ENCODE measurements at places on chromosomes 16 and 17.

DNA sequence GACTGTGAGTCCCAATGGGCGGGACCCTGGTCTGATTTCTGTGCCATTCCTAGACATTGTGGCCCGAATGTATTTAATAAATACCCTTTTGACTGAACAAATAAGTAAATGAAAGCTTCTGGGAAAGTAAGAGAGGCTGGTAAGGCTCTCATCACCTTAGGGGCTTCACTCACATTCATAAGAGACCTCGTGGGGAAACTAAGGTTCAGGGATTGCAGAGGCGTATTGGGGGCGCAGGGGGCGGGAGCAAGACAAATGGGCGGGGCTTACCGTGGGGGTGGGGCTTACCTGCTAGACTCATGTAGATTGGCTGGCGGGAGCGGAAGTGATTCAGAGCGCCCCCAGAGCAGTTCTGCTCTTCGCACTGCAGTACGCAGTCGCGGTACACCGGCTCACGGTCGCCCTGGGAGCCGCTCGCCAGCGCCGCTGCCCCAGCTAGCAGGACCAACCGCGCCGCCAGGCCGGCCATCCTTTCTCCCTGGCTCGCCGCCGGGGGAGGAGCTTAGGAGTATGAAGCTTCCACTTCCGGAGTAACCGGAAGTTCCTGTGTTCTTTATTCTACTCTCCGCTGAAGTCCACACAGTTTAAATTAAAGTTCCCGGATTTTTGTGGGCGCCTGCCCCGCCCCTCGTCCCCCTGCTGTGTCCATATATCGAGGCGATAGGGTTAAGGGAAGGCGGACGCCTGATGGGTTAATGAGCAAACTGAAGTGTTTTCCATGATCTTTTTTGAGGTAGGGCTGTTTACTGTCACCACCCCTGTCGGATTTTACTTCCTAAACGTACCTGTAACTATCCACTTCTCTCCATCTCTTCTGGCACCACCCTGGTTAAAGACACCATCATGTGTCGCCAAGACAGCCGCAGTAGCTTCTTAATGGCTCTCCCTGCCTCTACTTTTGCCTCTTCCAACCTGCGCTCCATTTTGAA, at the start of gene PGAP3:
Gene PGAP3 (minus strand): TSS at position 512 of the 929 bp plus-strand sequence. CDS start 43 bp downstream, at position 469.
- DNase-seq = peak; percentile 88

- no peak for DNase-seq
Observed at GRCh38 chr16:49884033-49885015, 28.4 kb upstream of the ZNF423 start.

- no peak for DNase-seq
Observed at GRCh38 chr17:55735731-55736405, 13.2 kb upstream of the TMEM100 start.

- DNase-seq = no peak
Observed at GRCh38 chr16:72481419-72481818, 309.5 kb upstream of the PMFBP1 start.

GRCh38 chr16:14658063-14658462, 25.3 kb downstream of the BFAR start:
- peak; percentile 34 for DNase-seq

DNA sequence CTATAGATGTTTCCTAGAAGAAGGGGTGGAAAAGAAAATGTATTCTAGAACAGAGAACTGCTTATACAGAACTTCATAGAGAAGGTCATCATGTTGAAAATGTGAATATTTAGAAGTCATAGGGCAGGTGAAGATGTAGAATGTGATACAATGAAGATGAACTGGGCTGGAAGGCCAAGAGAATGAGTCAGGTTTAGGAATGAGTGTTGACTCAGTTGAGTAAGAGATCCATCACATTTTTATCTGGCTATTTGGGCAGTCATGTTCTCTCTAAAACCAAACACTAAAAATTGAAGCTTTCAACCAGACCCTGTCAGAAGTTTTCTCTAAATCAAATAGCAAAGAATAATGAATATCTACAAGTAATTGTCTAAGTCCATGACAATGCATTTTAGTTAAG, 660.5 kb downstream of the KCNJ2 start:
- no peak for DNase-seq

DNA sequence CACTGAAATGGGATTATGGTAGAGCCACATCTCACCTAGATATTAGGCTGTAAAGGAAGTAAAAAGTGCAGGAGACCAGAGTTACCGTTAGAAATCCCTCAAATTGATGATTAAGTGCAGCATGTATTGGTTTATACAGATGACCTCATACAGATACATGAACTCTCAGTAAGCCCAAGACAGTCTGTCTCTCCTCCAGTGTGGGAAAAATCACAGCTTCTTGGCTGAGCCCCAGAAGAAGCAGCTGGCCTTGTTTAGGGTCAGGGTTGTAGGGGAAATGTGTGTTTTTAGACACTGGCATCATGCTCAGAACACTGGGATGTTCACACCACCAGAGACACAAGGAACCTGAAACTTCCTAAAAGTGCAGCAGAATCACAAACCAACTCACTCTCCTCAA, 135.9 kb downstream of the KATNIP start:
- no peak for DNase-seq

GRCh38 chr16:3431779-3432219, 11.5 kb downstream of the ZNF597 start:
- DNase-seq = peak; percentile 26

DNA sequence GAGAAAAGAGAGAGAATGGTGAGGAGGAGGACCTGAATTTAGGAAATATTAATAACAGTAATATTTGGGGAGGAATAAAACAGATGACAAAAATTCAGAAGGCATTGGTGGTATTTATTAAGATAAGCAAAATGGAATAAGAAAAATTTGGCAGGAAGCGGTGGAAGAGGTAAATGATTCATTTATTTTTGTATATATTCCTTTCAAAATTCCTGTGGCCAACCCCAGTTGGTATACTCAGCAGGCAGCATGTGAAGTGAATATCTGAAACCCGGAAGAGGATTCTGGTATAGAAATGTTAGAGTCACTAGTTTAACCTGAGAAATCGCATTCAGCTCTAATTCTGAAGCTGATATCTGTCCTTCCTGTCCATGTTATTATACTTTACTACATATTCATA, 792.0 kb downstream of the KCNJ2 start:
- no peak for DNase-seq

- no peak for DNase-seq
Observed at GRCh38 chr17:44217738-44218343, 1.6 kb downstream of the UBTF start.

DNA sequence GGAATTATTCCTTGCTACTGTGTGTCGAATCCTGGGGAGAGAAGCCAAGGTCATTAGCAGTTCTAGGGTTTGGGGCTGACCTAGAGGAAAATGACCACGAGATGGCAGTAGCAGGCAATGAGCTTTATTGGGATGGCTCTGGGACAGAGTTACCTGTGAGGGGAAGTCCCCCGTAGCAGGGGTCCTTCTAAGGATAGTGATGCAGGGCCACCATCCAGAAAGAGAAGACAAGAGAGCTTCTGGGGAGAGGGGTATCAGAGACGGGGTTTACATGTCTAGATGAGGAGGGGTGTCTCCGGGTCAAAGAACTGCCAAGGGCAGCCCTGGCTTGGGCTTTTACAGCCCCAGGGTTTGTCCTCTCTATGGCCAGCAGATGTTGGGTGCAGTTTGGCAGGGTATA, 6.4 kb upstream of the GGT6 start:
- no peak for DNase-seq
